Posterior cingulate gyrus (tissue), 11 donors: ENCODE measurements at places on chromosomes 3 and 15.

GRCh38 chr3:174202116-174202515 lies 657.0 kb upstream of the NAALADL2 start:
- DNase-seq = no peak

GRCh38 chr3:59245300-59245858 lies 195.6 kb upstream of the CFAP20DC start:
- no peak for DNase-seq

DNA sequence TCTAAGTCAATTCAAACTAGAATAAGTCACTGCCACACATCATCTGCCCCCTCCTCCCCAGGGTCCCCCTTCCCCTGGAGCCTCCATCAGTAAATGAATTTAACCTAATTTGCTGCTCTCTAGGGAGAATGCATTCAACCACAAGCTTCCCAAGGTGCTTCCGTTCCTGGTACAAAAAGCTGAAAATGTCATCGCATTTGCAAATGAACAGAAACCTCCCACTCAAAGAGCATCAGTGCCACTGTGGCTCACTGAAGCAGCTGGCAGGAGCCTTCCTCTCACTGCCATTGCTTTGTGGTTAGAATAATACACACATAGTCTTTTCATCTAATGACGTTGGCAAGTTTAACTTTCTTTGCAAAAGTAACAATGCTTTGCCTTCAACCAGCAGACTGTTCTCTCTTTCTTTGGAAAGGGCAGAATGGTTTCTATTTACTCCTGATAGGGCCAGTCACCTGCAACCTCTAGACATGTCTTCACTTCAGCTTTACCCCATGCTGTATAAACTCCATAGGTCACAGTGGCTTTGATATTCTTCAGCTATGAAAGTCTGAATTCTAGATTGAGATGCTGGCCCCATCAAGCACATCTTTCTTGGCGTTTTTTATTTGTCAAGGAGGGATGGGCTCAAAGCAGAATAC lies 238.1 kb downstream of the CPNE4 start:
- no peak for DNase-seq

DNA sequence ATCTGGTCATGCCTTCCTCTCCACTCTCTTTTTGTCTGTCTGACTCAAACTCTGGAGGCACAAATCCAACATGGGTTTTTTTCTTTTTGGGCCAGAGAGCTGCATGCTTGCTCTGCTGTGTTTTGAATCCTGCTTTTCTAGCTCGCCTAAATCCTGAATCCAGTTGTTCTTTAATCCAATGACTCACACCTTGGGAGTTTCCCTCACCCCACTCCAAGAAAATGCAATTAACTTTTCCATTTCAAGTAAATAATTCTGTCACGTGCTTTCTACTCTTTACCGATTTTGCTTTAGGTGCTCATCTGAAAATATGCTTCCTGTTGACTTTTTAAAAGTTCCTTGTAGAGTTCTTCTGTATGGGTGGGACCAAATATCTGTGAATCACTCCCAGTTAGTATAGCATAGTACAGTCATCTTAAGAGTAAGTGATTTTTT lies 47.6 kb downstream of the SLMAP start:
- no peak for DNase-seq

- DNase-seq = no peak
Measured at GRCh38 chr3:105653868-105654267, 214.9 kb downstream of the CBLB start.

DNA sequence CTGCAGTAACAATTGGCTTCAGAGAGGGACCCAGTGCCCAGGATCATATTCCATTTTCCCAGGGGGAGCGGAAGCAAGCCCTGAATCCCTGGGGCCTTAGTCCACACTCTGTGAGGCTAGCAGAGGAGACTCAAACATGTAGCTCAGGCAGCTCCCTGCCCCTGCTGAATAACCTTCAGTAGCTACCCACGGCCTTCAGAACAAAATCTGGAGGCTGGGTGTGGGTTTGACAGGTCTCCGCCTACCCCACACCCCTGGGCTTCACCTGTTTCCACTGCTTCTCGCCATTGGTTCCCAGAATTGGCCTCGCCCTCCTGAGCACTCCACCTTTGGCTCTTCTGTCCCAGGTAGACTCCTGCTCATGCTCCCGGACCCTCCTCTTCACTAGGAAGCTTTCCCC lies 93.6 kb upstream of the ATP2B2 start:
- DNase-seq = peak; percentile 69

DNA sequence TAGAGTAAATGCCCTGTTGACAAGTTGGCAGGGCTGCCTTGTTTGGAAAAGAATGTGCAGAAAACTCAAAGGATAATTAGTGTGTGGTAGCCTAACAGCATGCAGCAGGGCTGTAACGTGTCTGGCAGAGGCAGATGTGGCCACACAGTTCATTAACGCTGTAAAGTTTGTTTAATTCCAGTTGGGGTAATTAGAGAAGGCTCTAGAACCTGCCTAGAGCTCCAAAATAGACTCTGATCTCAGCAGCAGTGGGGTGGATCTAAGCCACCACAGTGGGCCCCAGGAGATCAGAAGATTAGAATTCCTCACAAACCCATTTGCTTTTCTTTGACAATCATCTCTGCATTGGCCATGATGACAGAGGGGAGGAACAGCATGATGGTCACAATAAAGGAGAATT lies 65.1 kb upstream of the LEKR1 start:
- DNase-seq = no peak

DNA sequence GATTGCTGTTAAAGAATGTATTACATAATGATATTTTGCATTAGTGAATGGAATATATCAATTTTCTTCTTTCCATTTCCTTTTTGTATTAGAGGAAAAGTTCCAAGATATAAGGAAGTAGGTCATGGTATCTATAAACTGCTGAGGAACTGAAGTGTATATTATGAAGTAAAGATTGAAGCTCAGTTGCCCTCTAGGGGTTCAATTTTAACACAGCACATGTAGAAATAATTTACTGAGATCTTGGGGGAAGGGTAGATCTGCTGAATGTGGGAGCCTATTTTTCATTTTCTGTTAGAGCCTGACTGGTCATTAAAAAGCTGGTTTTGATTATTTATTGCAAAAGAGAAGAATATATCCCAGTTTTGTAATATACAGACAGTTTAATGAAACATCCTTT lies 45.2 kb downstream of the CMC1 start:
- no peak for DNase-seq

- no peak for DNase-seq
Measured at GRCh38 chr15:59335207-59335786, 37.4 kb downstream of the MYO1E start.

DNA sequence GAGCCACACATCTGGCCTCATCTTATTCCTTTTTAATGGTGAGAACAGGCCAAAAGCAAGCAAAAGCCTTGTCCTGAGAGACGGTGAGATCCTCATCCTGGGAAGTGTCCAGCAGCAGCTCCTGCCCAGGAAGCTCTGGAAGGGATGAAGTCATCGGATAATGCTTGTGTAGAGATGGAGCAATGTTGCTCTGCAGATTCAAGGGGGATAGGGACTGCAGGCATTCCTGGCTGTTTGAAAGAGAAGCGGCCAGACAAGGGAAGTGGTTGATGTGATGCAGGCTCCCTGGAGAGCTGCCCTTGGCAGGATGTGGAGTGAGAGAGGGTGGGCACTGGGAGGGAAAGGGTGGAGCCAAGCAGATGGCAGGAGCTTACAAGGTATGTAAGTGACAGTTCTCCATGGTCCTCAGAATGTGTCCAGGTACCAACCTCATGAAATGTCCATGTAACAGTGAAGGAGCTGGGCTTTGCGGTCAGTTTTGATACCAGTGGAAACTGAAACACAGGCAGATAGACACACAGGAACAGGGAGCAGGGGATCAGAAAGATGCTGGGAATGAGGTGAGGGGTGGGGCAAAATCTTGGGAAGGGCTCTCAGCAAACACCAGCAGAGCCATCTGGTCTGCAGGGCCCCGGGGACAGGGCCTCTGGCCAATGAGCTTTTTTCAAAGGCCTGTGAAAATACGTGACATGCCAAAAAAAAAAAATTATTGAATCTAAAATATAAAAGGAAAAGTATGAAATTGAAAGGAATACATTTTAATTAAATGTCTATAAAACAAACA lies 32.2 kb upstream of the LACTB start:
- no peak for DNase-seq

- DNase-seq = no peak
Measured at GRCh38 chr3:61685755-61686154, 124.4 kb downstream of the PTPRG start.

DNA sequence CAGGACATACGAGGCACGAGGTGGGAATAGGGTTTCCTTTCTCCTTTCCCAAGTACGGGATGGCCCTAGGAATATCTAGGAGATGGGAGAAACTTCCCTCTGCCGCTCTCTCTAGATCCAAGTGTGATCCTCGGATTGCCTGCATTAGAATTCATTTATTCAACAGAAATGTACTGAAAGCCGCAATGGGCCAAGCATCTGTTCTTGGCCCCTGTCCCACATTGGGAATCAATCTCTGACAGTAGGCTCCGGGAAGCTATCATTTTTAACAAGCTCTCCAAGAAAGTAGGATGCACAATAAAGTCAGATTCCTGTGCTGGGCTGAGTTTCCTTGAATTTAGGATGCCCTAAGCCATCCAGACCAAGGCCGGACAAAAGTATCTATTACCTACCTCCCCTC lies 37.2 kb upstream of the CA12 start:
- no peak for DNase-seq

GRCh38 chr3:192170659-192171058 lies 556.7 kb downstream of the FGF12 start:
- DNase-seq = no peak

DNA sequence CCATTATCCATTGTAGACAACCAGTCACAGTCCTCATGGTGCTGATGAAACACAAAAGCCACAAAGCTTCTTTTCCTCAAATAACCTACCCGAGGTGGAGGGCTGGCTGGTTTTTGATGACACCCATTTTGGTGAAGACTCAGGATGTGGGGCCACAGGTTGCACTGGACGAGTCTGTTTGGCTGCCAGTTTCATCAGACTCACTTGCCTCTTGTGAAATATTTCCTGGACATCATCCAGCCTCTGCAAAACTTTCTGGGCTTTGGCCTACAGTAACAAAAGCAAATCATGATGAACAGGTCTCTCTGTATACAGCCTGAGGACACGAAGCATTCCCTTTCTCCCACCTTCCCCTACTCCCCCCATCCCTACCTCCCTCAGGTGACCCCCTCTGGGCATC lies 42.2 kb downstream of the B3GNT5 start:
- DNase-seq = no peak

DNA sequence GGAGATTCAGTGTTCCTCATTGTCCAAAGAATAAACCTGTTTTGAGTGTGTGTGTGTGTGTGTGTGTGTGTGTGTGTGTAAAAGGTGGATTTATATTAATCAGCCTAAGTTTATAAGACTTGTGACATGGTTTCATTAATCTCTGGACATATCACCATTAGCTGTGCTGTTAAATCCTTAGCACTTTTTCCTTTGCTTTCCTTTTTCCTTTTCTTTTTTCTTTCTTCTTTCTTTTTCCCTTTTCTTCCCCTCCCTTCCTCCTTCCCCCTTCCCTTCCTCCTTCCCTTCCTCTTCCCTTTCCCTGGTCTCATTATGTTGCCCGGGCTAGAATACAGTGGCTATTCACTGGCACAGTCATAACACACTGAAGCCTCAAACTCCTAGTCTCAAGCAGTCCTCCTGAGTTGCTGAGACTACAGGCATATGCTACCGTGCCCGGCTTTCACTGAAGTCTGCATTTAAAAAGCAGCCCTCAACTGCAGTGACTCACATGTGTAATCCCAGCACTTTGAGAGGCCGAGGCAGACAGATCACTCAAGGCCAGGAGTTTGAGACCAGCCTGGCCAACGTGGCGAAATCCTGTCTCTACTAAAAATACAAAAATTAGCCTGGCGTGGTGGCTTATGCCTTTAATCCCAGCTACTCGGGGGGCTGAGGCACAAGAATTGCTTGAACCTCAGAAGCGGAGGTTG lies 28.6 kb upstream of the ITPKA start:
- DNase-seq = no peak

DNA sequence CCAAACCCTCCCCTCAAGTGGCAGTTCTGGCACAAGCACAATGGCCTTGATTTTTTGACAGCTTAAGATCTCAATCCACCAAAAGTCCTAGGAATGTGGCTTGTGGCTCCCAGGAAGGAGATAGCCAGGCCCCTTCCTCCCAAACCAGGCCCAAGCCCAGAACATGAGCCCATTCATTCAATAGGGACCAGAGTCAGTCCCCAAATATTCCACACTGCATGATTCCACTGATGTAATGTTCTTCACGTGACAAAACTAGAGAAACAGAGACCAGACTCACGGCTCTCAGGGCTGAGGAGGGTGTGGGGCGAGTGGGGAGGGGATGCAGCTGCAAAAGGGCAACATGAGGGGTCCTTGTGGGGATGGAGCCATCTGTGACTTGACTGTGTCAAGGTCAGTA lies 25.5 kb downstream of the ABTB1 start:
- no peak for DNase-seq

GRCh38 chr3:40725031-40725430 lies 200.3 kb downstream of the ZNF621 start:
- no peak for DNase-seq

- no peak for DNase-seq
Measured at GRCh38 chr3:18207226-18207625, 217.9 kb downstream of the SATB1 start.

DNA sequence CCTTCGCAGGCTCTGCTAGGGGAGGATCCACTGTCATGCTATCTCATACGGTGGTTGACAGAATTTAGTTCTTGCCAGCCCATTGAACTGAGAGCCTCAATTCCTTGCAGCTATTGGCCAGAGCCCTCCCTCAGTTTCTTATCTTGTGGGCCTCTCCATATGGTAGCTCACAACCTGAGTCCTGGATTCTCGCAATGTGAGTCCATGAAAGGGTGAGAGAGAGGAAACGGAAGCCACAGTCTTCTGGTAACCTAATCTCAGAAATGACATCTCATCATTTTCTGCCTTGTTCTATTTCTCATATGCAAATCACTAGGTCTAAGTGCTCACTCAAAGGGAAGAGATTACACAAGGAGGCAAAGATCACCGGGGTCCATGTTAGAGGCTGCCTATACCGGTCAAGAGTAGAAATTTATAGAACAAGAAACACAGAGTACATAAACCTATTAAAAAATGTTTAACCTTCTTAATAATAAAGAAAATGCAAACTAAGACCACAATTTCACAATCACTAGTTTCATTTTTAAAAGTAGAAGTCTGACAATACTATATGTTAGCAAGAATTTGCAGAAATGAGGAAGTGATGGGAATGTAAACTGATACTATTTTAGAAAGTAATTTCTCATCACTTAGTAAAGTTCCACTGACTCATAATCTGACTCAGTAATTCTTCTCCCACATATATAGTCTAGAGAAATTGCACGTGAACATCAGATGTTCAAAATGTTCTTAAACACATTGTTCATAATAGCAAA lies 378.4 kb upstream of the AGTR1 start:
- no peak for DNase-seq

- no peak for DNase-seq
Measured at GRCh38 chr15:32951736-32952464, 234.1 kb downstream of the GREM1 start.

- no peak for DNase-seq
Measured at GRCh38 chr15:42072141-42072685, 22.1 kb downstream of the PLA2G4D start.

DNA sequence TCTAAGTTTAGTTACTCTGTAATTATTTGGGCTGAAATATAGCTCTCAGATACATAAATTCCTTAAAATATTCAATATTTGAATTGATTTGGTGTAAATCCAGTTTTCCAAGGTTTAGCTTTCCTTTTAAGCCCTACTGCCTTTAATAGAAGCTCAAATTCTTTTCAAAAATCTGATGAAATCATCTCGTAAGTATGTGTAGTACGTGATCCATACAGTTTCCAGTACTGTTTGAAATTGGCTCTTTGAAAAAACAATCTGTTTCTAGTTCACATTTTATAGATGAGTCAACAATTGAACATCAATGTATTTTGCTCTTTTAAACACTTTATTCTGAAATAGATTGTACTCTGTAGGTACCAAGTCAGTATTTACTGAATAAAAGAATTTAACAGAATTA lies 84.2 kb downstream of the LRRC49 start:
- no peak for DNase-seq

GRCh38 chr3:33652736-33653135 lies 65.3 kb downstream of the CLASP2 start:
- DNase-seq = no peak
